Forelimb muscle (tissue), 1 donor: ENCODE measurements at places on chromosomes 2 and 18. TPM values are rescaled to one million over a fixed set of nuclear protein-coding genes. Genes with fewer than 3 reads are reported as not detected.
A peak's percentile ranks its signal among the peaks of the same experiment; 100 is the strongest.

DNA sequence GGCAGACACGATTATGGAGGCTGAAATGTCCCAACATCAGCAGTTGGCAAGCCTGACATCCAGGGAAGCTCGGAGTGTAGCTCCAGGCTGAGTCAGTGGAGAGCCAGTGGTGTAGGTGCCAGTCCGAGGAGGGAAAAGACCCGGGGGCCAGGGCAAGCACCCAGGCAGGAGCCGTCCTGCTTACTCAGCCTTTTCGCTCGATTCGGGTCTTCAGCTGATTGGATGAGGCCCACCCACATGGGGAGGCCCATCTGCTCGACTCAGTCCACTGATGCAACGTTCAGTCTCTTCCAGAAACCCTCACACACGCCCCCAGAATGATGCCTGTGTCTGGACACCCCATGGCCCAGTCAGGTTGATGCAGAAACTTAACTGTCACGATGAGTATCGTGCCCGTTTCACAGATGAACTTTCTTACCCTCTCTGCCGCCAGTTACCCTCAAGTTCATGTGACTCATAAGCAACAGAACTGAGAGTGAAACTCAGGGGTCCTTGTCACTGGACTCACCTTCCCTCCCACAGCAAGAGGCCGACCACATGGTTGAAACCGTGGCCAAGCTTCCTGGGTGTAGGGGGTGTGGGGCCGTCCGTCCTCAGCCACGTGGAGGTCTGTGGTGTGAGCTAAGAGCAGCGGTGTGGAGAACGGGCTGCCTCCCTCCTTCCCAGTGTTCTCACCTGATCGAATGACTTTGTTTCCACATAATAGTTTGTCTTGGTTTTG, 197.4 kb upstream of the HDAC4 start:
- DNase-seq, result no peak

DNA sequence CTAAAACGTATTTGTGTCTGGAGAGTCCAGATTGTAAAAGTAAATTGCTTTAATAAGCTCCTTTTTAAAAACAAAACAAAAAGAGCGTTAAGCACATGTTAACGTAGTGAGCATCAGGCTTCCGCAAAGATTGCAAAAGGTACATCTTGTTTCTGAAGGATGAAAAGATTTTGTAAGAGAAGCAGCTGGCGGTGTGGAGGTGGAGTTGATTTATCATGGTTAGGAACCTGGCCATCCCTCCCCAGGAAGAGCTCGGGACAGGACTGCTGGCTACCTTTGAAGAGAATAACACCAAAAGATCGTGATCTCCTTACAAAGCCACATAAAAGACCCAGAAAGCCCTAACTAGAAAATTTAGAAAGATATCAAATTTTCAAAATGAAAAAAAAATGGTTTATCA, 132.2 kb downstream of the DNER start:
- DNase-seq, result no peak

The RAPGEF4 gene
- 2.4 TPM for polyA plus RNA-seq

DNA sequence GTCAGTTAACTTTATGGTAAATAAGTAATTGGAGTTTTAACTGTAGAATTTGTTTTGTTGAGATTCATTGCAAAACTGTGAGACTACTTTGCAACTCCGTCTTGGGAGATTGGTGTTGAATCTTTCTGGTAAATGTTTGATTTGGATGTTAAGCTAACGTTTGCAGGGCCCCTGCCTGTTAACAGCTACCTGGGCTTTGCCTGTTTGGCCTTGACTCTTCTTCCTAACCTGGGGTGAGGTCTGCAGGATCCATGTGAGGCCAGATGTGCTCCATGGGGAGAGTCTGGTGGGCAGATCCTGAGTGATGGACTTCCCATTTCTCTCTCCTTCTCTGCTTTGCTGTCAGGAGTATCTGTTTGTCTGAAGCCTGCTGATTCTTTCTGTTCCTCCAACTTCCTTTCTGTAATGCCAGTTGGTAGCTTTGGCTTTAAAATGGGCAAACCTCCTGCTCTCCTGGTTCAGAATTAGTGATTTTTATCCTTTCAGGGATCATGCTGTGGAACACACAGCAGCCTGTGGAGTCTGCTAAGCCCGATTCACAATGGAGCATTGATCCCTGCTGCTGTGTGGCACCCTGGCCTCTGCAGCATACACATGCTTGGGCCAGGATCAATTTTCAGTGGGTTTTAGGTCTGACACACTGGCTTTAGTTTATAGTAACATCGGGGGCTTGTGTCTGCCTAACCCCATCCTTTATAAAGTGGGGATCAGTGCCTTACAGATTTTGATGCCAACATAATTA, 36.3 kb downstream of the PTPRM start:
- DNase-seq, result no peak

GRCh38 chr2:16637304-16637703, 28.3 kb downstream of the CYRIA start:
- DNase-seq, result no peak

DNA sequence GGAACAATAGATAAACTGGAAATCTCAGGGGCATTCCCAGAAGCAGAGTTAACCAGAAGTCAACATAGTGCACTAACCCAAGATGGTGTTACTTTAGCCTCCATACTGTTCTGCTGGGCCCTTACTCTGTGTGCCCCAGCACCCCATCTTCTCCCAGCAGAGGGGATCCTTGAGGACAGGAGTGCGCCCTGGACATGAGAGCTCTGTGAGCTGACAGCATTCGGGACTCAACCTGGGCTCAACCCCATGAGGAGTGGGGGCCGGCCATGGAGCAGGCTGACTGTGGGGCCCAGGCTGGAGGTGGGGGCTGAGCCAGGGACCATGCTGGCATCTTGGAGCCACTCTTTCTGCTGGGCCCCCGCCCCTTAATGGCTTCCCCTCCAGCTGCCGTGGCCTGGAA, 156.3 kb upstream of the HS6ST1 start:
- DNase-seq, result no peak

DNA sequence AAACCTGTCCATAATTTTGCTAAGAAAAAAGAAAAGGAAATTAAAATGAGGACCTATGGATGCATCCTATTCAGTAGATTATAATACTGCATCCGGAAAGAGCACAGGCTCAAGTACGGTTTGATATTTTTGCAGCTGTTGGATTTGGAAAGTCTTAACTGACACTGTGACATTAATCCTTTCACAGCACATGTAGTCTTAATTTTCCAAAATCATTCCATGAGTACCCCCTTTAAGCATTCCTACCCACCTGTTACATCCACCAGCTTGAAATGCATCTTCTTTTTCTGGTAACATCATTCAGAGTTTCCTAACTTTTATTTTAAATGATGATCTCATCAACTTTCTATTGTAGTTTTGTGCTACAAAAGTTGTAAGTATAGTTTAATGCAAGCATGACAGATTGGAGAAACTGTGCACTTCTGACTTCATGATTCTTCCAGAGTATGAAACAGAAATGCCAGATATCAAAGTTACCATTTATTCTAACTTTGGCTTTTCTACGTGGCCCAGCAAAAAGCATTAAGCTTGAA, 113.5 kb downstream of the ESCO1 start:
- no peak for DNase-seq

The RESP18 gene
- not detected for polyA plus RNA-seq

GRCh38 chr2:119197529-119198239, 25.9 kb upstream of the STEAP3 start:
- no peak for DNase-seq

DNA sequence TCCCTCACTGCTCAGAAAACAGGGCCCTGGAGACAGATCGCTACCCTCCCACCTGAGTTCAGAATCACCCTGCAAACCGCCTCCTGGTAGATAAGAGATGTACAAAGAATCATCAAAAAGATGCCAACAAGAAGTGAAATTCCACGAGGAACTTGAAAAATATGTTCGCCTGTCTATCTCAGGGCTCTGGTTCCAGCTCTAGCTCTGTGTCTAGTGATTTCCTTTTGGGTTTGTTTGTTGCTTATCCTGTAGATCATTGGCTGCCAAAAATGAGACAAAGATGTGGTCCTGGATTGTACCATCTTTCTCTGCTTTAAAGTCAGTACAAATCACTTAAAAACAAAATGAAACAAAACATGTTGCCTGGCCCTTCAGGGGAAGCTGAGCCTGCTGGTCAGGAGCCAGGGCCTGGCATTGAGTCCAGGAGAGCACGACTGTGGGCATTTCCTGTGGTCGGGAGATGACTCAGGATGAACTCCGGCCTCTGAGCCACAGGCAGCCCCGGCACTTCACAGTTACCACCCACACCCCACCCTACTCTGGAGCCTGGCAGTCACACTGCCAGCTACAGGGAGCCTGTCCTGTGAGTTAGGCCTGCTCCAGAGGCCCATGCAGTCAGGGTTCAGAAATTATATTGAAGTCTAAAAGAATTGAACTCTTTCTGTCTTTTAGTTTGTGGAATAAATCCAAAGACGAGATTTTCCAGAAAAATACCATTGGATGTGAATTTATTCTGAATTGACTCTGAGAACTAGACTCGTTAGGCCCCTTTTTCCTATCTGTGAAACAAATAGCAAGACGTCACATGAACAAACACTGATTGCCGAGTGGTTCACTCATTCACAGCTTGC, 8.0 kb upstream of the ITGB6 start:
- no peak for DNase-seq

The SMPD4 gene
- polyA plus RNA-seq, result 34.5 TPM

GRCh38 chr2:99106913-99107312, 34.6 kb upstream of the C2orf15 start:
- no peak for DNase-seq

DNA sequence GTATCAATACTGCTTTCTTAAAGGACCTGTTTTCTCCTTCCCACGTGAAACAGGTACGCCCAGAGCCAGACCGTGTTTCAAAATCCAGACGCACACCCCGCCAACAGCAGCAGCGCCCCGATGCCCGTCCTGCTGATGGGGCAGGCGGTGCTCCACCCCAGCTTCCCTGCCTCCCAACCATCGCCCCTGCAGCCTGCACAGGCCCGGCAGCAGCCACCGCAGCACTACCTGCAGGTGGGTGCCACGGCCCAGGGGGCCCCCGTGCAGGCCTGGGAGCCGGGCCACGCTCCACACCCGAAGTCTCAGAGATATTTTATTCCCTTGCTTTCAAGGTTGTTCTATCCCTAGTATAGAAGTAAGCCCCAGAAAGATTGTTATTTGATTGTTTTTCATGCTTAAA, 8.8 kb upstream of the RPL31 start:
- DNase-seq, result no peak

GRCh38 chr2:8382485-8382884, 299.4 kb upstream of the ID2 start:
- DNase-seq, result no peak

GRCh38 chr2:185618625-185619024, 120.0 kb upstream of the FSIP2 start:
- no peak for DNase-seq

- DNase-seq, result no peak
These were observed 412.1 kb upstream of the TRIB2 start for GRCh38 chr2:12304564-12305171.

GRCh38 chr2:55550368-55551102, 31.0 kb downstream of the CFAP36 start:
- peak; percentile 5 for DNase-seq

GRCh38 chr2:58893656-58894351, 652.7 kb upstream of the FANCL start:
- DNase-seq, result no peak

The ALPG gene
- polyA plus RNA-seq, result not detected
